ENCODE measurements at places on chromosomes 1 and 21. TPM values are rescaled to one million over a fixed set of nuclear protein-coding genes. Genes with fewer than 3 reads are reported as not detected.

Gene XCL2
- total RNA-seq, result 37.9 TPM

Gene PAQR6
- 6.1 TPM for total RNA-seq

Gene RSPH1
- not detected for total RNA-seq

Gene TEDDM1
- not detected for total RNA-seq

Gene ACOT11
- total RNA-seq, result 0.58 TPM

Gene ZNF496
- 20.7 TPM for total RNA-seq

Gene LCE1B
- total RNA-seq, result not detected

Measured in activated CD8-positive, alpha-beta memory T cell treated with anti-CD3 and anti-CD28 coated beads, Interleukin-2, amount 10 ng/mL, durations not matched to agents 7 days and 5 days (primary cell).